ENCODE measurements at places on chromosomes 11 and 22.

DNA sequence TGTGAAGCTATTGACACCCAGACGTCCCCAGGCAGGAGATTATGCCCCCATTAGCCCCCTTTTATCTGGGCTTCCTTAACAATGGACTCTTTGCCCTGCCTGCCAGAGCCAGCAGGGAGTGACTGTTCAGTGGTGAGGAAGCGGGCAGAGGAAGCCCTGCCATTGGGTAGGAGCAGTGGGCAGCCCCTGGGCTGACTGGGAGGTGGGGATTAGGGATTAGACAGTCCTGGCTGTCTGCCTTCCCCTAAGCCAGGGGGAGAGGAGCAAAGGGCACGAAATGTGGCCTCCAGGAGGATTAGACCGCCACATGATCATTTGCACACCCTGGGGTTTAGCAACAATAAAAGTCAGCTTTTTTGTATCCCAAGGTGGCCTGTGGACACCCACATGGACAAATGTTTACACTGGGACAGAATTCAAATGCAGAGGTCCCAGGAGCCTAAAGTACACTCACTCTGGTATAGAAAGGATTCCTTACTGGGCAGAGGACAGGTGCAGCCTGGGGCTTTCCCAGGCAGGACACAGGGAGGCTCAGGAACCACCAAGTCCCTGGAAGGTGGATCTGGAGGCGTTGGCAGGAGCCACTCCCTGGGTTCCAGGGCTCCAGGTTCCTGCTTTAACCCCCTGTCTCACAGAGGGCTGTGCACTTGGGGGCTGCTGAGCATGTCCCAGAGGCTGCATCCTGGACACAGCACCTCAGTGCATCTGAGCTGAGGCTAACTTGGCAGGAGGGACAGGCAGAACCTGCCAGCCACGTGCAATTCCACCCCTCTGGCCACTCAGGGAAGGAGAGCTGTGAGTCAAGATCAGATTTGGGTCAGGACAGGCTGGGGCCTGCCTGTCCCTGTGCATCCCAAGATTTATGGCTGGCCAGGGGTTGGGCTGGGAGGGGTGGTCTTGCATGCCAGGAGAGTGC lies 2.1 kb downstream of the PNPLA3 start:
- peak; percentile 80 for DNase-seq

- DNase-seq: no peak
Measured at GRCh38 chr22:23218867-23219251, 38.5 kb downstream of the BCR start.

DNA sequence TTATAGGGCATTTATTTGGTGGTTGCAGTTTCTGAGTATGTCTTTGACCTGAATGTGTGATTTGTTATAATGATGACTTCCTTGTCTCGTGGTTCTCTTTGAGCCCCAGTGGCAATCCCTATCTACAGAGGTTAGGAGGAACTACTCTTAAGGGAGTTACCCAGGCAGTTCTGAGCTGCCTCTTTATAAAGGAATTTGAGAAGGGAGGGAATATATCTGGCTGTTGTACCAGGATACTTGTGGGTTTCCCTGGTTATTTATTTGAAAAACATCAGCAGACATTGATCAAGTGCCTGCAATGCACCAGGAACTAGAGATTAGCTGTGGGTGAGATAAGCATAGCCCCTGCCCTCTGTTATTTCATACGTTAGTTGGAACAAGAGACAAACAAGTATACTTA lies 243.5 kb upstream of the ARHGAP20 start:
- DNase-seq: no peak

DNA sequence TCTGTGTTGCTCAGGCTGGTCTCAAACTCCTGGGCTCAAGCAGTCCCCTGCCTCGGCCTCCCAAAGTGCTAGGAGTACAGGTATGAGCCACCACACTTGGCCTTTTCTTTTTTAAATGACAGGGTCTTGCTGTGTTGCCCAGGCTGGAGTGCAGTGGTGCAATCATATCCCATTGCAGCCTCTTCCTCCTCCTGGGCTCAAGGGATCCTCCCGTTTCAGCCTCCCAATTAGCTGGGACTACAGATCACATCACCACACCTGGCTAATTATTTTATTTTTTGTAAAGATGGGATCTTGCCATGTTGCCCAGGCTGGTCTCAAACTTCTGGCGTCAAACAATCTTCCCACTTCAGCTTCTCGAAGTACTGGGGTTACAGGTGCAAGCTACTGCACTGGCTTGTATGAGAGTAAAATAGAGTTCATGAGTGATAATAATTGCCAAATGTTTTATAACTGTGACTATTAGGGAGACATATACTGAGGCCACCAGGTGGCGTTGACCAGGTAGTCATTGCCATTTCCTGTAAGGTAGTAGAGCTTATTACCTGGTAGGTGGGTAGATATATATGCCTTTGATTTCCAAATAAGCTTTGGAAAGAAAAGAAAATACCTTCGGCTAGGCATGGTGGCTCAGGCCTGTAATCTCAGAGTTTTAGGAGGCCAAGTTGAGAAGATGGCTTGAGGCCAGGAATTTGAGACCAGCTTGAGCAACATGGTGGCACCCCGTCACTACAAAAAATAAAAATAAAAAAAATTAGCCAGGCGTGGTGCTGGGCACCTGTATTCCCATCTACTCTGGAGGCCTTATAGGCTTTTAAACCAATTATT lies 5.4 kb downstream of the FDX1 start:
- DNase-seq: no peak

GRCh38 chr11:87300640-87301380 lies 263.1 kb downstream of the TMEM135 start:
- DNase-seq: no peak

DNA sequence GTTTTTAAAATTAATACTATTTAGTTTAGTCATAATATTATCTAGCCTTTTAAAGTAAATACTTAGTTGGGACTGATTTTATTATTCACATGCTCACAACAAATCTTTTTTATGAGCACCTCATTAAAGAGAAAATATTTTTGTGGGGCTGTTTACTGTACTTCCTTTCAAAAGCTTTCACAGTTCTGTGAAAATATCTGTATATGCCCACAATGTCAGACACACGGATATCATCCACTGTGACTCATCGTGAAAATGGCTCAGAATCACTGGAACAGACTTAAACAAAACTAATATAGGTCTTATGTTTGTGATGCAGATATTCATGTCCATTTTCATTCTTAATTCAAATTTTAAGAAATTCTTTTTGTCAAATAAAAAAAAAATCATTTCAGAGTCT lies 305.2 kb downstream of the RAB38 start:
- DNase-seq: no peak

DNA sequence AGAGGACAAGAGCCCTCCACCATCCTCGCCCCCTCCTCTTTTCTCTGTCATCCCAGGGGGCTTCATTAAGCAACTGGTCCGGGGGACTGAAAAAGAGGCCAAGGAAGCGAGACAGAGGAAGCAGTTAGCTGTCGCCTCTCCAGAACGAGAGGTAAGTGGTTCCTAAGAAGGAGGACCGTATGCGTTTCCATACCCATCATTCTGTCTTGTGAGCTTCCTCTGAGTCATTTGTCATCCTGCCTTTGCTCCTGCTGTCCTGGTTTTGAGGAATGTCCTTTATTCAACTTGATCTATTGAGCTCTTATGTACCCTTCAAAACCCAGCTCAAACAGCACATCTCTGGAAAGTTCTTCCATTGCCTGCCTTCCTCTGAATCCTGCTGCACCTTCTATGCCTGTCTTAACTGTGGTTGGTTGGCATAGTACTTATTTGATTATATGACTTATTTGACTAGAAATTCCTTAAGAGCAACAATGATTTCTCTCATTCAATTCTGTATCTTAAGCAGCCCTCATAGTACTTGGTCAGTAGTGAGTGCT lies 21.3 kb downstream of the MYO18B start:
- no peak for DNase-seq

DNA sequence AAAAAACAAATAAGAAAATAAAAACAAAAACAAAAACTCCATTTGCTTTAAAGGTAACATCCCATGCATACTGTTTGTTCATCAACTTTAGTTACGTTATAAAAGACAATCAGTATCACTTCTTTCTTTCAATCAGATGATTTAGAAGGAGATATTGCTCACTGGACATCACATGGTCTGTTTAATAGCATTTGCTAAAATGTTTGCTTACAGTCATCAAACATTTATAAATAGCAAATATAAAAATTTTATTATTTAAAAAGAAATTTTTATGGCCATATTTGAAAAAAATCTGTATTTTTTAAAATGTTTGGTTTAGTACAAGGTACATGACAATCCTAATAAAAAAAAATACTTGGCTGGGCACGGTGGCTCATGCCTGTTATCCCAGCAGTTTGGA lies 22.6 kb downstream of the MMP26 start:
- no peak for DNase-seq

DNA sequence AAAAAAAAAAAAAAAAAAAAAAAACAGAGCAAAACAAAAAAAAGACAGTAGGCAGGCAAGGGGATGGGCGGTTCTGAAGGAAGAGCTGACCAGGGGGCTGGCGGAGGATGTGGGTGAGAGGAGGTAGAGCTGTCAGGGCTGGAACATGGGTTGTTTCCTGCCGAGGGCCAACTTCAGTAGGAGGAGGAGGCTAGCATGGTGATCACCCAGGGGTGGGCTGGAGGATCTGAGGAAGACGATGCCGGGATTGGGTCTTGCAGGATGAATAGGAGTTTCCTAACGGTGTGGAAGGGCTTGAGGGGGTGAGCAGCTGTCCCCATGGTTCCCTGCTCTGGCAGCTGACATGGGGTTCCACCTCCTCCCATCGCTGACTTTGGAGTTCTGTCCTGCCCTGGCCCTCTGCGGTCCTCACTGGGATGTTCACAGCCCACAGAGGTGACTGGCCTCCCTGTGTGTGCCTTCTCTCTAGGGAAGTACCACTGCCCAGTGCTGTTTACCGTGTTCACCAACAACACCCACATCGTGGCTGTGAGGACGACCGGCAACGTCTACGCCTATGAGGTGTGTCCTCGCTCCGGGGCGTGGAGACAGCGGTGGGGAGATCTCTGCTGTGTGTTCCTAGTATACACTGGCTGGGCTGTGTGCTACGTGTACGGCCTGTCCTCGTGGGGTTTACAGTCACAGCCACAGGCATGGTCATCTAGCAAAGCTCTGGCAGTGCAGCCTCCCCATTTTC lies 15.2 kb downstream of the PPIL2 start:
- DNase-seq: no peak

GRCh38 chr11:10268746-10269488 lies 25.1 kb downstream of the SBF2 start:
- no peak for DNase-seq

- no peak for DNase-seq
Measured at GRCh38 chr11:83249972-83250593, 36.1 kb downstream of the CCDC90B start.

- no peak for DNase-seq
Measured at GRCh38 chr22:27377501-27378295, 423.9 kb downstream of the MN1 start.

GRCh38 chr11:128470081-128470480 lies 117.3 kb downstream of the ETS1 start:
- no peak for DNase-seq

DNA sequence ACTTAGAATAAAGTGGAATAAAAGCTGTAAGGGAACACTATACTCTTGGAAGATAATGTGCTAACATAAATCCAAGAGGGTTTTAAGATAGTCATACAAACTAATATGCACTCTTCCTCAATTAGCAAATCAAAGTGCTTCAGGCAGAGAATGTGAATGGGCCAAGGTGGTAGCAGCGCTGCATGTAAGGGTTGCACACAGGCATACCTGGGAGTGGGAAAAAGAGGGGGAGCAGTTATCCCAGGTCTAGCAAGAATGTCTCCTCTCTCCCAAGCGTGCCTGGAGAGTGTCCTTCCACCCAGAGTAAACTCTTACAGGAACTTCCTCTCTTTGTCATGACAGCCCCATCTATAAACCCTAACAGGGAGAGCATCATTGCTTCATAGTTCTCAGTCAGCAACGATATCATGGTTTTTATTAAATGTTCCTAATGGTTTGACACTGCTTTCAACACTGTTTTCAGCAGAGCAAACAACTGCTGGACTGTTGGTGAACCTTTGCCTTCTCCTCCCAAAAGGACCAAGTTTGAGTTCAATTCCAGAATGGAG lies 61.6 kb downstream of the SYTL2 start:
- DNase-seq: no peak

DNA sequence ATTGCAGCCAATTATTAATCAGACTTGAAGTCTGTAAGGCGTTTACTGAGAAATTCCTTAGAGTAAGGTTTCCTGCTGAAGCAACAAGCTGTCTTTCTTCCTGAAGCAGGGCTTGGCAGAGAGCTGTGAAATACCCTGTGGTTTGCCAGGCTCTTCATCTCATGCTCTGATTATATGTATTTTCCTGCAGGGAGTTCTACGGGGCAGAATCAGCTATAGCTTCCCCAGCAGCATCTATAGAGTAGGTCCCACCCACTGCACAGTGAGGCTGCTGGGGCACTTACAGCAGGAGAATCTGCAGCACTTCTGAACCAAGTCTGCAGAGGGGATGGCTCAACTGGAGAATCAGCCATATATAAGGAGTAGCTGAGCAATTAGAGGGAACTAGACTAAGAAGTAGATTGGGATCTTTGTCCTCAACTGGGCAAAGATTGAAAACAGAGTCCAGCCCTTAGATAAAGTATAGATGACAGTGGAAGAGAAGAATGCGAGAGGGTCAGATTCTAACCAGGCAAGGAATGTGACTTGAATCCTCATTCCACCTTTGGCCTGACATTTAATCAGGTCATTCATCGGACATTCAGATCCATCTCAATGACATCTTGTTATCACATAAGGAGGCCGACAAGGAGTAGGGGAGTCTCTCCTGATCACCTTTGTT lies 37.6 kb downstream of the CNTF start:
- DNase-seq: no peak

- no peak for DNase-seq
Measured at GRCh38 chr11:5689551-5689983, at the start of gene TRIM22. Gene TRIM22 (plus strand): TSS chr11:5689790. CDS start chr11:5696233, 6,443 bp downstream.

DNA sequence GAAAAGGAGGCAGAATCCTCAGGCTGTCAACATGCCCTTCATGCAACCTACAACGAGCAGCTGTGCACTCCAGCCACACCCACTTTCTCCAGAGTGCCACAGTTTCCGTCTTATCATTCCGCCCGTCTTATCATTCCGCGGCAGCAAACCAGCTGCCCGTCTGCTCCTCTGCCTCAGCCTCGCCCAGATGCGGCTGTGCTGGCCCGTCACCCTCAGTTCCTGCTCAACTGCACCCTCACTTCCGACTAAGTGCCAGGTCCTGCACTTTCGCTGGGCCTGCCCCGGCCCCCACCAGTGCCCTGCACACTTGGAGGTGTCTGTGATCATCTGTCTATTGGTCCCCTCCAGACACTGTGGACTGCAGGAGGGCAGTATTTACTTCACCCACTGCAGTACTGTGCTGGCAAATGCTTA lies 43.7 kb downstream of the MICAL3 start:
- DNase-seq: no peak

GRCh38 chr11:80241766-80242165 lies 800.9 kb upstream of the TENM4 start:
- no peak for DNase-seq

- DNase-seq: no peak
Measured at GRCh38 chr22:44638971-44639760, 62.8 kb upstream of the PRR5 start.

DNA sequence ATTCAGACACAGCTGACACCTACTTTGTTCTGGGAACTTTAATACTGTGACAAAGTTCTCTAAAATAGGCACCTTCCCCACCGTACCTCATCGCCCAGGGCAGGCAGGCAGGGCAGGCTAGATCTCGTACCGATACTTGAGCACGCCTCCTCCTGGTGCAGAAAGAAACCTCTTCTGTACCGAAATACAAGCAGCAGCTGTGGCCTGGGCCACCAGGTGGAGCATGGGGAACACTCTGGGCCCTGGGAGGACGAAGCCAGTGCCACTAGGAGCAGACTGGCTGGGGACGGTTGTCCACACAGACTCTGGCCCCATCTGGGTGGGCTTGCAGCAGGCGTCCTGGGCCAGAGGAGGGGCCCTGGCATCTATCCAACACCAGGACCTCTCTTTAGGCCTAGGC lies 12.8 kb downstream of the PMM1 start:
- DNase-seq: peak; percentile 39

Measured in neuronal stem cell (in vitro differentiated cells).